ENCODE measurements at places on chromosomes 16 and 17.

DNA sequence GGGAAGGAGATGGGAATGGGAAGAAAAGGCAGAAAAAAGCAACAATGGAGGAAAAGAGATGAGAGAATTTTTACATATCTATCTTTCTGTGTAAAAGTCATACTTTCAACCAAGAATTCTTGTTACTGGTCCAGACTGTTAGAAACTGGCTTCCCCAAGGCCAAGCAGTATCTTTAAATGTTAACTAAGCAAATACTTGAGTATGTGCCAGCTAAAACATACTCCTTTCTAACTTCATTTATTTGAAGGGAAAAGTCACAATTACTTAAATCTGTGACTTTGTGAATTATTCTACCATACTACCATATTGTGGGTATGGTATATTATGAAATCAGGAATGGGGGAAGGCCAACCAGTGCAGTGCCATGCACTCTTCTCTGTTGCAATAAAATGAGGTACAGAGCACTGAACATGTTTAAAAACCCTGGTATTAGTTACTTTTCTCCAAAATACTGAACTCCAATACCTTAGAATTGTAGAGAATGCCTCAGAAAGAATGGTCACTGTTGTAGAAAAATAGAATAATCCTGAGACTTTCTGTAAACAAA, 92.3 kb upstream of the C17orf78 start:
- no peak for DNase-seq

GRCh38 chr16:81450783-81451491, 6.3 kb downstream of the CMIP start:
- no peak for DNase-seq

GRCh38 chr17:74241431-74241830, 28.1 kb downstream of the TTYH2 start:
- DNase-seq = no peak

GRCh38 chr17:44914148-44914547, 1.2 kb downstream of the GFAP start:
- DNase-seq = no peak

DNA sequence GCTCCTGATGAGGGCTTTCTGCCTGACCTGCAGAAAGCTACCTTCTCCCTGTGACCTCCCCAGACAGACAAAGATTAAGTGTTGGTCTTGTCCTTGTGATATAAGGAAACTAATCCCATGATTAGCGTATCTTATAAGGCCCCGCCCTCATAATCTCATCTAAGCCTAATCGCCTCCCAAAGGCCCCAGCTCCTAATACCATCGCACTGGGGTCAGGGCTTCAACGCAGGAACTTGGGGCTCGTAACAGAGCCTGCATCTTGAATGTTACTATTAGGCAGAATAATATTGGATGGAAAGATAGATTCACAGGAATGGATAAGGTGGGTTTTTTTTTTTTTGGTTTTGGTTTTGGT, 78.9 kb downstream of the C16orf95 start:
- no peak for DNase-seq

DNA sequence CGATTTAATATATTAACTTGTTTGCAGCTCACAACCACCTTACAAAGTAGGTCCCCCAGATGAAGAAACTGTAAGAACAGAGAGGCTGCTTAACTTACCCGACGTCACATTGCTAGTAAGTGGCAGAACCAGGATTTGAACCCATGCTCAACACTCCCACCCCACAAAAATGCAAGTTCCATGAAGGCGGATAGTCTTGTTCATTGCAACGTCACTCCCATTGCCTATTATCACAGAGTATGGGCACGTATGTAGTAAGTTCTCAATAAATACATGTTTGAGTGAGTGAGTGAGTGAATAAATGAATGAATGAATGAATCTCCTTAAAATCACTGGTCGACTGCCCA, 1.1 kb downstream of the USP31 start:
- DNase-seq = no peak

DNA sequence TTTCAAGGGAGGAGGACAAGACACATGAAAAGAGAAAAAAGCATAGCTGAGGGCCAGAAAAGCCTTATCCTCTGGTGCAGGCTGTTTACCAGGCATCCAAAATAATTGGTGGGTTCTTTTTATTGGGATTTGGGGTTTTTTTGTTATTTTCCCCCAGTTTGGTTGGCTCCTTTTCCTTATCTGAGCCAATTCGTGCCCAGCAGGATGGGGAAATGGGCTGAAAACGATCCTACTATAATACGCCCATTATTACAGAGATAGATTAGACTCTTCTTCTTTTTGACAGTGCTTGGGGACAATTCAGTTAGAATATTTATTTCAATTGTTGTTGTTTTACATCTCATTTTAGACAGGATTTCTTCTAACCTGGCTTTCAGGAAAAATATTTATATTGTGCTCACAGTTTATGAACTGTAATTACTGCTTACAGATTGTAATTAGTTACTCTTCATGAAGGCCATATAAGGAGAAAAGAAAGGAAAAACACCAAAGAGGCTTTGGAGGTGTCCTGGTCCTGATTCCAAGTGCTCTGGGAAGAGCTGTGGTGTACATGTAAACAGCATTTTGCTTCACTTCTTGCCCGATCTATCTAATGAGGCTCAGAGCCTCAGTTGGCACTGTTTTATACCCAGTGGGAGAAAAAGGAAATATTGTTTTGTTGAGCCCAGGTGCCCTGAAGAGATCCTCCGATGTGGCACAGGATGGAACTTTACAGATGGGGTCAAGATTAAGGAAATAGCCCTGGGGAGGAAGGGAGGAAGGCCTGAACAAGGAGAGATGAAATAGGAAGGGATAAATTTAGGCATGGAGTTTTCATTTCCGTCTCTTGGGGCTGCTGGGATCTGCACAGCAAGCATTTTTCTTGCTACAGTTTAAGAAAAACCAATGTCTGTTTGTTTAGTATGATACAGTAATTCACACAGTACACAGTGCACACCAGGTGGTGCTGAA, 611 bp upstream of the ANKRD40 start:
- no peak for DNase-seq

DNA sequence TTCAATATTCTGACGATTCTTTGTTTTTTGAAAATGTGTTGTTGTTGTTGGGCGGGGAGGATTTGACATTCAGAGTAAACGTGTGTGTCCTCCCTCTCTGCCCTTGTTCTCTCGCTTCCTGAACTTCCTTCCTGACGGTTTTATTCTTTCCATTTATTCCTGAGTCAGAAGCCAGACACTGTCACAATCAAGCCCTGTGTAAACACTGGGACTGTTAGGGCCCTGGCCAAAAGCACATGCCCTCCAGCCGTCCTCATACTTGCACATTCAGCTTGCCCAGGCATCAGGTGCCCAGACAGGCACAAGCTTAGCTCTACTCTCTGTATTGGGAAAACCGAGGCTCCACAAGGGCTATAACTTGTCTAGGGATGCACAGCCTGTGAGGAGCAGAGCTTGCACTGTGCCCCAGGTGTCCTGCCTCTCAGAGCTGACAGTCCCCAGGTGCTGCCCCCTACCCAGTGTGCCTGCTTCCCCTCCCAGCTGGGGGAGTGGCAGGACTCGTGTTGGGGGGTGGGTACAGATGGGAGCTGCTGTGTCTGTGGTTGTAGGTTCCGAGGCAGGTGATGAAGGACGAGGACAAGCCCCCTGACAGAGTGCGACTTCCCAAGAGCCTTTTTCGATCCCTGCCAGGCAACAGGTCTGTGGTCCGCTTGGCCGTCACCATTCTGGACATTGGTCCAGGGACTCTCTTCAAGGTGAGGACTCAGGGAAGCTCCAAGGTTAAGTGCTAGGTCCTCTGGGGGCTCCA, 9.7 kb downstream of the ADGRG3 start:
- DNase-seq = no peak

GRCh38 chr17:1509290-1509881, 7.0 kb downstream of the INPP5K start:
- no peak for DNase-seq

DNA sequence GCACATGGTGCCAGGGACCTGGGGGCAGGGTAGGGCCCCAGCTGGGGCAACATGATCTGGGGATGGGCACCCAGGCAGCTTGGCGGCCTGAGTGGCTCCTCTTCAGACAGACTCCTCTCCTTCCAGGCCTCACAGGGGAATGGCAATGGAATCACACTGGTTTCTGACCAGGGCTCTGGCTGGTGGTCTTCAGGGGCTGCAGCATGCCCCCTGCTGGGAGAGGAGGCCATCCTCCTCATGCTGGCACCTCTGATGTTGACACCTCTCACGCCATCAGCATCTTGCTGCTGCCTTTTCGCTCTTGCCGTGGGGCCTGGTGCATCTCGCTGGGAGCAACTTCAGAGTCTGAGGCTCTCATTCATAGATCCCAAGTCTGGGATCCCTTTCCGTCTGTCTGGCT, 11.2 kb upstream of the GFOD2 start:
- DNase-seq = no peak

DNA sequence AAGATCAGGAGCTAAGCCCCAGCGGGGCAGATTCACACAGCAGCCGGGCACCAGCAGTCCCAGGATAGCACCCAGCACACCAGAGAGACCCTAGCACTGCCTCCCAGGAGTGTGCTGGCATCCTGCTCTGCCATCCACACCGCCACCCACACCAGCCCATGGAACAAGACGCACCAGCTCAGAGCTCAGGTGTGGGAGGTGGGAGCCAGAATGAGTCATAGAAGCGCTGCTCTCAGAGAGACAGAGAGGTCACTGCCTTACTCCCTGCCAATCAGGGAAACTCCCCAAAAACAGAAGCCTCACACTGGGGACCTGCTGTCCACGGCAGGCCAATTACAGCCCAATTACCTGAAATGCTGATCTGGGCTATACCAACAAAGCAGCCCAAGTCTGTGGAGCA, 64.9 kb downstream of the CDYL2 start:
- DNase-seq = no peak

GRCh38 chr17:75776386-75777295, 8.0 kb upstream of the UNK start:
- DNase-seq = no peak

DNA sequence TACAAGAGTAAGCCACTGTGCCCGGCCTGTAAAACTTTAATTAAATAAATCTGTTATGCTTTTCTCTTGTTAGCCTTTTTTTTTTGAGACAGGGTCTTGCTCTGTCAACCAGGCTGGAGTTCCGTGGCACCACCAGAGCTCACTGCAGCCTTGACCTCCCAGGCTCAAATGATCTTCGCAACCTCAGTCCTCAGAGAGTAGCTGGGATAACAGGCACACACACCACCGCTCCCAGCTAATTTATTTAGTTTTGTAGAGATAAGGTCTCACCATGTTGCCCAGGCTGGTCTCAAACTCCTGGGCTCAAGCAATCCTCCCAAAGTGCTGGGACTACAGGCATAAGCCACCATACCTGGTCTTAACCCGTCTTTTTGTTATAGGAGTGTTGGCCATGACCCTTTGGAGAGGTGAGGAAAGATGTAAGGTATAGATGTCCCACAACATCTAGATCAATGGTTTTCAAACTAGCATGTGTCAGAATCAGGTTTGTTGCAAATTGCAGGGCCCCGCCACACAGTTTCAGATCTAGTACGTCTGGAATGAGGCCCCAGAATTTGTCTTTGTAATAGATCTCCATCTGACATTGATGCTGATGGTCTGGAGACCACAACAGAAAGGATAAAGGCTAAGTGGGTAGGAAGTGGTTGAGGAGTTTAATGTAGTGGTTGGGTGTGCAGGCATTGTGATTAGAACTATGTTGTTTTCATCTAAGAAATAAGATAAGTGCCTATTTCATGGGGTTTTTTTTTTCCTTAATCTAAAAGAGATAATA, 4.3 kb upstream of the GGA2 start:
- no peak for DNase-seq

- DNase-seq = no peak
Measured at GRCh38 chr16:58047557-58048348, 22.2 kb downstream of the MMP15 start.

- DNase-seq = no peak
Measured at GRCh38 chr17:75987041-75987440, 8.0 kb downstream of the TEN1 start.

GRCh38 chr16:74524926-74525325, 82.0 kb downstream of the GLG1 start:
- DNase-seq = no peak

- no peak for DNase-seq
Measured at GRCh38 chr17:31704483-31704882, 154.6 kb downstream of the COPRS start.

DNA sequence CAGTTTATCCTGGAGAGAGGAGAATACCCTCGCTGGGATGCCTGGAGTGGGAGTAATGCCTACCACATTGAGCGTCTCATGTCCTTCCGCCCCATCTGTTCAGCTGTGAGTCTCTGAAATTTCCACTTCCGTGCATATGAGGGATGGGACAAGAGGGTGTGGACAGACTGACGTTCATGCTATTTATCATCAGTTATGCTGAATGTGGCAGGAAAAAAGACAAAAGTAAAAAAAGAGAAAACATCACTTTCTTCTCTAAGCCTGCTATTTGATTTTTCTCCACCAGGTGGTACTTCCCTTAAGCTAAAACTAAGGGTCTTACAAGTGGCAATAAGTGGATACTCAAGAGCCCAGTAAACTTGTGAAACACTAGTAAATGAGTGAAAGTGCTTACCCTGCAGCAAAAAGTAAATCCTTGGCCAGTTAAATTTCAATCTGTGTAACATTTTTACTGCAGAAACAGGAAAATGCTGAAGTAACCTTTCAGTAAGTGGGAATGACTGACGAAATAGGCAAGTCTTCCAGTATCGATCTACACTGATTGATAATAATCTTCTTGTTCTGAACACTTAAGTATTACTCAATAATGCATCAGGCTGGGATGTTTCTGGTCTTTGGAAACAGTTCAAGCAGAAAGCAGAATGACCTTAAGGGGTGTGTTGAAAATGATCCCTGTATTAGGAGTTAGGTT, 5.6 kb downstream of the CRYBA1 start:
- no peak for DNase-seq

- no peak for DNase-seq
Measured at GRCh38 chr16:54270711-54271110, 15.9 kb downstream of the IRX3 start.

- DNase-seq = no peak
Measured at GRCh38 chr16:30113031-30113710, at the start of gene GDPD3. TSS of gene GDPD3 (minus strand) at chr16:30113537. CDS start at chr16:30113478, 59 bp downstream.

GRCh38 chr16:52953215-52953614, 99.5 kb downstream of the CHD9NB start:
- no peak for DNase-seq

DNA sequence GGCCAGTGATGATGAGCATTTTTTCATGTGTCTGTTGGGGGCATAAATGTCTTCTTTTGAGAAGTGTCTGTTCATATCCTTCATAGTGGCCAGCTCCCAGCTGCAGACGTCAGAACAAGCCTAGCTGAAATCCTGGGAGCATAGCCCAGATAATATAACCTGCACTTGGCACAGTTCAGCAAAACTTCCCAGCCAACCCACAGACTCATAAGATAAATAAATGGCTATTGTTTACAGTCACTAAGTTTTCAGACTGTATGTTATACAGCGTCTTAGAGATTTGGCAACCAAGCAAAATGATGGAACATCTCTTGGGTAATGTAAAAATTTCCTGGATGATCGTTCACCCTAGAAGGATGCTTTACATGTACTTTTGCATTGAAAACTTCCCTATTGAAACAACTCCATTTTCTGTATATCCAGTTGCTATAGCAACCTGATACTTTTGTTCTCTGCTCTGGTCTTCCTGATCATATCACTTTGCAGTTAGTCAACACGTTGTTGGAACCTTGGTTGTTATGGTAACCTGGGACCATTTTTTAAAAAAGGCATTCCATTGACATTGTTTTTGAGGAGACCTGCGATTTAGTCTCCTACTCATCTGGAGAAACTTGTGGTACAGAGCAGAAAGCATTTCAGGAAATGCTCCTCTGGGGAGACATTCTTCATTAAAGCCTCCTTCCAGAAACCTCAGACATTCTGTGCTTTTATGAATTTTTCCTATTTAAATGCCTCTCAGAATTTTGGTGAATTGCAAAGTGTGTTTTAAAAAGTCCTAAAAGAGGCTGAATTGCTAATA, 378.7 kb downstream of the HS3ST4 start:
- no peak for DNase-seq

- DNase-seq = no peak
Measured at GRCh38 chr17:28724500-28725165, 1.4 kb downstream of the TLCD1 start.

Measured in esophagus squamous epithelium (tissue), 5 donors.